Hematopoietic multipotent progenitor cell treated with erythropoietin and hydrocortisone succinate and interleukin-3 and kit ligand, for 6 days (in vitro differentiated cells): ENCODE measurements at places on chromosomes 7 and 10.
A peak's percentile ranks its signal among the peaks of the same experiment; 100 is the strongest.

- DNase-seq, result no peak
These were observed 14.5 kb downstream of the CBX3 start for GRCh38 chr7:26216049-26216448.

DNA sequence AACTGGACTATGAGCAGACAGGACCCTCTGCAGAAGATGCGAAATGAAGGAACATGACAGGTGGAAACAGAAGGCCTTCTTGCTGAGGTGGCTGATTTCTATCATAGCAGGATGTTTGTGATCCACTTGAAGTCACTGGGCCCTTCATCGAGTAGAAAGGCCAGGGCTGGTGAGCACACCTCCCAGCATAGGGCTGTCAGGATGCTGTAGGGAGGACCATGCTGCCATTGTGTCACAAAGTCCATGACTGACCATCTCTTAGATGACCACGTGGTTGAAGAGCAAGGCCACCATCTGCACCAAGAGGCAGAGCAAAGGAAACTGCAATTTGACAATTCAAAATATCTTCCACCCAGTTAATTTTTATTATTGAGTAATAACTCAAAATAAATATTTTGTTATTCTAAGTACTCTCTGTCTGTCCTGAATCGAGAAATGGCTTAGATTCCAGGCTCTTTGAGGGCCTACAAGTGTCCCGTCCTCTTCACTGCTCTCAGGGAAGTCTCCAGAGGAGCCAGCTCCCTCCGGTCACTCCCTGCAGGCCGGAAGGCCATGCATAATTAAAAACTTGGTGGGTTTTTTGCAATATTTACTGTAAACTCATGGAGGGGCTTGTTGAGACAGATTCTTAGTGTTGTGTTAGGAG lies 249.3 kb upstream of the ZMIZ1 start:
- no peak for DNase-seq

- DNase-seq, result no peak
These were observed 9.6 kb downstream of the FAM53B start for GRCh38 chr10:124734311-124735166.

DNA sequence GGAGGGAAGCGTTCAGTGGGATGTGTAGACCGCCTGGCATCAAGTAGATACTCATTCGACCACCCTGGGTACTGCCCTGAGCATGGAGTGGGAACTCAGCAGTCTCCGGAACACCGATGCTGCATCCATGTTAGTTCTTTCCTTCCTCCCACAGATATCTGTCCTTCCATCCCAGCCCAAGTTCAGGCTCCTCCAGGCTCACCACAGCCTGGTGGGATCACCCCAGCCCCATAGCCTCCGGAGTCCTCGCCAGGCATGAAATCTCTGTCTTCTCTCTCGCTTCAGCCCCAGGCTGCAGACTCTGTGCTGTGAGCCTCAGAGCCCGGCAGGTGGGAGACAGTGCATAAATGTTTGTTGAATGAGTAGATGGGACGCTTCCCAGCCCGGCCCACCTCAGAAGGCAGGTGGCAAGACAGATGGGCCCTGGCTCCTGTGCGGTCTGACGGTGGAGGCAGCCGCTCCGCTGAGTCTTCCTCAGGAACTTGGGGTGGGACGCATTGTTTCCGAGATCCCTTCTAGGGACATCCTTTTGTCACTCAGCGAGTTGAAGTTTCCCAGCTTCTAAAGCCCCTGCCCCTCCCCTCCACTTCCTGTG lies 42.9 kb downstream of the ELFN1 start:
- no peak for DNase-seq

- no peak for DNase-seq
These were observed 68.2 kb downstream of the MYL10 start for GRCh38 chr7:101560856-101561255.

DNA sequence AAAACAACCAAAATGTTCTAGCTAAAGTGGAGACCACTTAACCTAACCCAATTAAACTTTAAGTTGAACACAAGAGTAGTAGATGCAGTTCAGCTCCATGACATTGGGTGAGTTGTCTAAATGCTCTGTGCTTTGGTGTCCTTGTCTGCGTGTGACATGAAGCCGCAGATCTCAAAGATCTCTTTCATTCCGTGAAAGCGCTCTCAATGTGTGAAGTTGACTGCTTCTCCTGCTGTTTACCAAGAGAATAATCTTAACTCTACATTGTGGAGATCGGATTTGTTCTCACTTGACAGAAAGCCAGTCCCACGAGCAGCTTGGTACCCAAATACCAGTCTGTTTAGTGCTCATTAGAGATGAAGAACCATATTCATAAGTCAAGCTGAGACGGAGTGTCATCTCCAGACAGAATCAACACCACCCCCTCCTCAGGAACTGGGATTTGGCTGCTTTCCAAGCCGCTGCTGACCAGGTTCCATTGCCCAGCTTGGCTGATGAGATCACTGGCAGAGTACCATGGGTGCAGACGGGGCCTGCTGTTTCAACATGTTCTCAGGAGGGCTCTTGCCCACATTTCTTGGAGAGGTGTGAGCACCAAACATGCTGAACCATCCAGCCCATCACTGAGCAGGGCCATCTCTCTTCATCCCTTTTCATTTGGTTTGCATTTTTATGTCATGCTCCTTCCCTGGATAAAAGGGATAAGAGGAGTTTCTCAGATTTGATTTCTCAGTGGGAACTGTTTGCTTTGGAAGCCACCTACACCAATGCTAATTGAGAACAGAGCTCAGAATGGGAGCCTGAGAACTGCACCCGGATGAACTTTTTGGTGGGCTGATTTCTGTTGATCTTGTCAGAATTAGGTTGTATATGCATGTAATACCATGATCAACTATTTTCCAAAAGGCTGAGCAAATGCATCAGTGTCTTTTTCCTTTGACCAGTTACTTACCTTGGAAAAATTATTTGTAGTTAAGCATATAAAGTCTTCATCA lies 95.8 kb upstream of the AGBL3 start:
- DNase-seq, result no peak

DNA sequence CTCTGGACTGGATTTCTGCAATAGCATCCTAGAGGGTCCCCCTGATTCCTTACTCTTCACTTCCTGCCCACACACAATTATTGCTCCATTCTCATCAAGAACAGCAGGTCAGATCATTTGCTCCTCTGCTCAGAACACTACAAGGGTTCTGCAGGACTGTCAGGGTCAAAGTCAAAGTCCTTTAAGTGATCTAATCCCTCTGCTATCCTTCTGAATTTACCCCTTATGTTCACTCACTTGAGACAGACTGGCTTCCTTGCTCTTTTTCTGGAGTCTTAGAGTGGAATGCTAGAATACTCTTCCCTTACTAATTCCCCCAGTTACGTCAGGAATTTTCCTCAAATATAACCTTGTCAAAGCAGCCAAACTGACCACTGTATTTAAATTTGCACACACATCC lies 7.5 kb upstream of the POT1 start:
- DNase-seq, result no peak

DNA sequence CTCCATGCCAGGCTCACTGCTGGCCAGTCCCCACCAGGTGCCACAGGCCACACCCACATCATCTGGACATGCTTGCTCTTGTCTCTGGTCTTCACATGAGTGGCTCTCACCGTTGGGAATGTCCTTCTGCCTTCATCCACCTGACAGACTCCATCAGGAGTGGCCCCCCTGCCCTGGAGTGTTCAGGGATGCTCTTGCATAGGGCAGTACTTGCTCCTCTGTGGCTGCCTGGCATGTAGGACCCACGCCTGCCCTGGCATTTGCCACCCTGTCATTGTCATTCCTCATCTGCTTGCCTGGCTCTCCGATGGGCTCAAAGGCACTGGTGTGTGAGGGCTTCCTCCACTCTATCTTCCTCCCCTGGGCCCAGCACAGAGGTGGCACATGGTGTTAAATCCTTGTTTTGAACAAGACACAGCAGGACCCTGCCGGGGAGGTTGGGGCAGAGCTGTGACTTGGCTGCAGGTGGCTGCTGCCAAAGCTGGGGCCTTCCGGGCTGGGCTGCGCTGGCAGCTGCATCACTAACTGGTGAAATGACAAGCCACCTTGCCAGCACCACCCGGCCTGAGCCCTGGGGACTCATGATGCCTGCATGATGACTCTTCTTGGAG lies 1.8 kb downstream of the SH2D4B start:
- no peak for DNase-seq

DNA sequence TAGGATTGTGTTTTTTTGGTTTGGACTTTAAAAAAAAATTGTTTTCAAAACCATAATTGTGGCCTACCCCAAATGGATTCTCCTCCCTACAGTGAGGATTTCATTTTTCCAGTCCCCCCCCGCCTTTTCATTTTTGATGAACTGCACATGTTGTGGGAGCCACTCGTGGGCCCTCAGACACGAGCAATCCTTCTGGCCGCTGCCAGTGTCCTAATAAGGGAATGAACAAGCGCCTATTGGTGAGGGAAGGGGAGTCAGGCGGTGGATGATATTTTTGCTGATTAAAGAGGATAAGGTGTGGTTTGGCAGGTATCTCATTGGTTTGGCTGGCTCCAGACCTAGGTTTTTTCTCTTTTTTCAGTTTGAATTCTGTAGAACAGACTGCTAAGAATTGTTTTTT lies 78.7 kb upstream of the AGBL3 start:
- DNase-seq, result no peak

GRCh38 chr10:987870-988666 lies at the start of gene GTPBP4:
Gene GTPBP4 (plus strand): TSS chr10:988434. CDS start chr10:988480, 46 bp downstream.
- peak; percentile 99 for DNase-seq

- no peak for DNase-seq
These were observed 3.1 kb upstream of the AVPI1 start for GRCh38 chr10:97690133-97690532.

DNA sequence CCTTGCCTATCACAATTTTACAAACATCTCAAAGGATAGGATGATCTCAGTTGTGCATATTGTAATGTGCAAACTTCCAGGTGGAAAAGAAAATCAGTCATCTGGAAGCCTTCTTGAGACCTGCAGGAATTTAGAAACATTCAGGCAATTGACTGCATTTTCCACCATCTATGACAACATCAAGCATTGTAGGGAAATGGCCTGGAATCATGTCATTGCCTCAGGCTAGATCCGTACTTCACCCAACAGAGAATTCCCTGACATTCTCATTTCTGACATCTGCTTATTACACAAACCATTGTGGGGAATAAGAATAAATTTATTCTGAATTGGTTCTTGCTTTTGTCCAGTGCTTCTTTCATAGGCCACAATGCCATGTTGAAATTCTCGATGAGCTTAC lies 124.9 kb upstream of the NPVF start:
- DNase-seq, result no peak

DNA sequence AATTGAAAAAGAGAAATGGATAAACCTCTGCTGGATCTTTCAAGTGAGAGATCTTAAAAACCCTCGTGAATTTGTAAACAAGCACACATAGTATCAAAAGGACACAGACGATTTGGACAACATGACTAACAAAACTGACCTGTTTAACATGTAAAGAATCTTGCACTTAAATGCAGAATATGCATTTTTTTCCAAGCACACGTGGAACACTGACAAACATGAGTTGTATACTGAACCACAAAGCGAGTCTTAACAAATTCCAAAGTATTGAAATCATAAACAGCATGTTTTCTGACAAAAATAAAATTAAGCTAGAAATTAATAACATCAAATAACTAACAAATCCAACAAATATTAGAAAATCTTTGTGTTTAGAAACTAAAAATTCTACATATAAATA lies 65.0 kb upstream of the ZNF746 start:
- DNase-seq, result no peak

- DNase-seq, result no peak
These were observed at the start of gene ADCYAP1R1 for GRCh38 chr7:31051598-31052486. Gene ADCYAP1R1 (plus strand): TSS chr7:31052308. CDS start chr7:31063265, 10,957 bp downstream.

- DNase-seq, result no peak
These were observed 39.8 kb upstream of the C10orf67 start for GRCh38 chr10:23384364-23384763.

DNA sequence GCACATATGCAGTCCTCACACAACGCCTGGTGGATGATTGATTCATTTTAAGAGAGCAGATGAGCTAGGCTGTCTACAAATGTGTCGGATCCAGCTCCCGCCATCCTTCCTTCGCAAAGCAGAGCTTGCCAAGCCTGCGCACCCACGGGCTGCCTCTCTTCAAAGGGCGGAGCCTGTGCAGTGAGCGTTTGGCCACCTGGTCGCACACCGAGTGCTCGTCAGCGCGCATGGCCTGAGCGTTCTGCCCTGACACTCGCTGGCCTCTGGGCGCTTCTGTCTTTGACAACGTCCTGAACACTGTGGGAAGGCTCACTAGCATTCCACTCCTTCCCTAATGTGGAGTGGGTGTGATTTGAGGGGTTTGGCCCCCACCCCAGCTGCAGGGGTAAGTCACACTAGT lies 47.1 kb upstream of the TMEM72 start:
- no peak for DNase-seq

GRCh38 chr10:114271075-114271778 lies 32.2 kb downstream of the VWA2 start:
- DNase-seq, result no peak

GRCh38 chr10:45373003-45373575 lies 927 bp upstream of the ALOX5 start:
- DNase-seq, result peak; percentile 26

GRCh38 chr10:50387732-50388073 lies 136.4 kb upstream of the ASAH2 start:
- DNase-seq, result no peak

DNA sequence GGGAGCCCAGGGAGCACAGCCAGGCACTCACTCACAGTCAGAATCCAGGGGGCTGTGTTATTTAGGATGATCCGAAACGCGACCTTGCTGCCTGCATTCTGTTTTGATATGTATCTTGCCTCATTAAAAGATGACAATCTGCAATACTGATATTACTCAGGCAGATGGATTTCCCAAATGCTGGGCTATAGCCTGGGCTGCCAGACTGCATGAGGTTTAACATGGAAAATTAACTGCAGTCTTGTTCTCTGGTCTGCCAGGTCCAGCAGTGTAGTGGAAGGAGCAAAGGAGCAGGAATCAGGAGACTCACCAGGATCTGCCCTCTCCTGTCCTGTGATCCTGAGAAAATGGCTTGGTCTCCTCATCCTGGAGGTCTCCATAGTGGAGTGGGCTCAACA lies 258.1 kb downstream of the PAXIP1 start:
- DNase-seq, result no peak

DNA sequence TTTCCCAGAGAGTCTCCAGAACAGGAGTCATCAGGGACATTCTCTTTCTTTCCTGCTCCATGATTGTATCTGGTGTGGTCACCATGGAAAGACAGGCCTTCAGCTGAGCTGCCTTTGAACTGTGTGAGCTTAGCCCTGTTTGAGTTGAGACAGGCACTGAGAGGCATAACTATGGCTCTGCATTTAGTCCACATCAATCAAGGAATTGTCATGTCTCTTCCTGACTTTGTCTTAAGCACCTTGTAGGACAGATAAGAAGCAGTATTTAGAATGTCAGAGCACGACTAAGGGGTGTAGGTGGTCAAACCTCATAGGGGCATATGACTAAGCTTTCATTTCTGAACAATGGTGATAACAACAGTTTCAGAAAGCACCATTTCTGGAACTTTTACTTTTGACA lies 53.5 kb downstream of the EPDR1 start:
- peak; percentile 50 for DNase-seq

DNA sequence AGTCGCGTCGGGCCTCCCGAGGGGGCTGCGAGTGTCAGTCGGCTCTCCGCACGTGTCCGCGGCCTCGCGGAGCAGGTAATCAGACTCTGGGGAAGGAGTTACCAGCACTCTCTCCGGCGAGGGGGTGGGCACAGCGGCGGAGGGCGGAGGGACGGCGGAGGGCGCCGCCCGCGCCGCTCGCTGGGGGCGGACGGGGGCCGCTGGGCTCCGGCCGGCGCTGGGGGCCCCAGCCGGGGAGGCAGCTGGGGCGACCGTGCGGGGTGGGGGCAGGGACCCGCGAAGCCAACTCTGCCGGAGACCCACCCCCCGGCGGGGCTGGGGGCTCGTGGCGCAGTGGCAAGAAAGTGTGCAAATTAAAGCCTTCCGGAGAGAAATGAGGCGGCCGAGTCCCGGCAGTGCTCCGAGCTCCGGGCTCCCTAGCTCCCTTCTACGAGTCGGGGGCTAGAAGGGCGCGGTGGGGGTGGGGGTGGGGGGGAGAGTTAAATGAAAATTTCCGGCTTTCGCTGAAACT lies at the start of gene CDK6:
Gene CDK6, minus strand, starts transcription at position 85 of the 511 bp plus-strand sequence. CDS start 3,250 bp downstream, outside the sequence.
- DNase-seq, result peak; percentile 87
